ENCODE measurements at places on chromosomes 7 and 10.

DNA sequence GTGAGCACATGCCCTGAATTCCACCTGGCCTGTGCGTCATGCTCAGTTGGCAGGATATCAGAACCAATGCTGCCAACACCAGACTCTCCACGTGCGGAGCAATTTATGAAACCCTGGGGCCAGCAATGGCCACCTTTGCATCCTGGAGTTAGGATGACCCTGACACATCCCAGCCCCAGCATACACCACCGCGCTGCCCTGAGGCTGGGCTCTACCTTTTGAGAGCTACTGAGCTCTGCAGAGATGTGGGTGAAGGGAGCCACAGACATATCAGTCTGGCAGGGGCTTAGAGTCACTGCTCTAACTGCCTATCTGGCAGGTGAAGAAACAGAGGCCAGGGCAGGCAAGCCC is 41.9 kb downstream of the SYPL1 start:
- DNase-seq = no peak

GRCh38 chr10:62554632-62555199 is 180.5 kb downstream of the ZNF365 start:
- DNase-seq = no peak

GRCh38 chr7:55019691-55020465 is 1.1 kb downstream of the EGFR start:
- DNase-seq = no peak

GRCh38 chr7:91054374-91054773 is 209.9 kb upstream of the FZD1 start:
- DNase-seq = no peak

DNA sequence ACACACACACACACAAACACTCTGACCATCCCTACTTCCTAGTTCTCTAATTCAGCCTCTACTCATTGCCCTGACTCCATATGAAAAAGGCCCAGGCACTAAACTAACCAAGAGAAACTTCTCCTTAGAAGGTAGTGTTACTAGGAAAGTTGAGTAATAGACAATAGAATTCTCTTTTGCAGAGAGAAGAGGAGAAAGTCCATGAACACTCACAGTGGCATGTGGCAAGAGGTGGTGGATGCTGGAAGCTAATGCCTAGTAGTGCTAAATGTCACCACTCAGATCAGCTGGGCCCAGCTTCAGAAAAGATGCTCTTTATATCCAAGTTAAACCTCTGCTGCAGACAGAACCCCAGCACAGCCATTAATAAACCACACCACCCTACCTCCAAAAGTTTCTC is 58.2 kb downstream of the SORBS1 start:
- no peak for DNase-seq
